ENCODE measurements at places on chromosomes 3 and 15. TPM values are rescaled to one million over a fixed set of nuclear protein-coding genes. Genes with fewer than 3 reads are reported as not detected.

- no peak for DNase-seq
Measured at GRCh38 chr3:156218353-156218744, 98.0 kb downstream of the KCNAB1 start.

DNA sequence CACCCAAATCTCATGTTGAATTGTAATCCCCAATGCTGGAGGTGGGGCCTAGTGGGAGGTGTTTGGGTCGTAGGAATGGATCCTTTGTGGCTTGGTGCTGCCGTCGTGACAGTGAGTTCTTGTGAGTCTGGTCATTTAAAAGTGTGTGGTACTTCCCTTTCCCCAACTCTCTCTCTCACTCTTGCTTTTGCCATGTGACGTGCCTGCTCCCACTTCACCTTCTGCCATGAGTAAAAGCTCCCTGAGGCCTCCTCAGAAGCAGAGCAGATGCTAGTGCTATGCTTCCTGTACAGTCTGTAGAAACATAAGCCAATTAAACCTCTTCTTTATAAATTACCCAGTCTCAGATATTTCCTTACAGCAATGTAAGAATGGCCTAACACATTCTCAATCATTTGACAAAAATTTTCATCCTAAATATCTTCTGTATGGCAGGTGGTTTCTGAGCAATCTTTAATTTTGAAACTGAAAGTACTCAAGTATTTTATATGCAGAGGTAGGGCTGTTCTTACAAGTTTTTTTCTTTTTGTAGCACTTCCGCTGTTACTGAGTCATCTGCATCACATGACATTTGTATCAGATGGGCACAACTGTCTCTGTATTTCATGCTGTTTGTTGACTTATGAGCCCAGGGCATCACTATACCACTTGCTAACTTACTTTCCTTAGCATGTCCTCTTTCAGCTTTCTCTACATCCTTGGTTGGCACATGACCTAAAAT, 8.8 kb downstream of the RPL39L start:
- no peak for DNase-seq

DNA sequence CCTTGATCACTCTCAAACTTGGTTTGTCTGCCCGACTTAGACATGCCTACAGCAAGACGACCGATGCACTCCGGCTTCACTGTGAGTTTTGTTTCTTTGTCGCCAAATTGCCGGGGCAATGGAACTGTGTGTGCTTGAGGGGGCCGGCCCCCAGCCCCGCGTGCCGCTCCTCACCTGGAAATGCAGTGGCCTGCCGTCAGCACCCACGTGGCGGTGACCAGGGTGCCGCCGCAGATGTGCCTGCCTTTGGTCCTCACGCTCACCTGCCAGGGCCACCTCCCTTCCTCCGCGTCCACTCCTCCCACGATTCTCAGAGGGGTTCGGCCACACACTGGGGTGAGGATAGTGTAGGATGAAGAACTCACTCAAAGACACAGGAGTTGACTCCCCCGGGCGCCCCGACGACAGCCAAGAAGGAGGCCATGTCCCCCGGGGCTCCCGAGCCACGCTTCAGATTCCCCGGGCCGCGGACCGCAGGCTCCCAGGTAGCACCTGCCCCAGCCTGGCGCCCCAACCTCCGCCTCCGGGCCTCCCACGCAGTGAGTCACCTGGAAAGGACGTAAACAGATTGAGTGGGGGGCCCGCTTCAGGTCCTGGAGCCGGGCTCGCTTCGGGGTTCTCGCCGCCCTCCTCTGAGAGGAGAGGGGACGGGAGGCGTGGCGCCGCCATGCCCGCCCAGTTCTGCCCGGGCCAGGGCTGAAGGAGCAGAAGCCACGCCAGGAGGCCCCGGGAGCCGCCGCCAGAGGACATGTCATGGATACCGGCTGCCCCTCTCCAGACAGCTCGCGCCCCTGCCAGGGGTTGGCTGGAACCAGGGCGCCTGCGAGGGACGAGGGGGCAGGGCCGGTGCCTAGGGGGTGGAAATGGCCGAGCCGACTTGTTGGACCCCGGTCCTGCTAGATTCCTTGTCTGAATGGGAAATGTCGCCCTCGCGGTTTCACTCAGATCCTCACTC, 29.6 kb downstream of the MYL3 start:
- DNase-seq = no peak

- no peak for DNase-seq
Measured at GRCh38 chr3:161082063-161082462, 23.1 kb downstream of the B3GALNT1 start.

DNA sequence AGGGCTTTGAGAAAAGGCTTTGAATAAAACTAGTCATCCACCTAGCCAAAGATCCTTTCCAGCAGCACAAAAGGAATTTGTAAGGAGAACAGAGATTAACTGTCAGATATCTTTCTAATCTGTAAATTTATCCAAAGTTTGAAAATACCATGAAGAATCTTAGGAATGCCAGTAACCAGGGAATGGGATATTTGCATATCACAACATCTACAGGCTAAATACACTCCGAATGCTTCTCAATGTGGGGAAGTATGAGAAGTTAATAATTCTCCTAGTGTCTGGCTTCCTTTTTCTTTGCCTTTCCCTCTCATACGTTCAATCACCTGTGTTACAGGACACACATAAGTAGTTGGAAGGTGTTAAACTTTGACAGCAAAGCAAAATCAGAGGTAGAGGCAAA, 7.8 kb downstream of the ANAPC13 start:
- DNase-seq = no peak

DNA sequence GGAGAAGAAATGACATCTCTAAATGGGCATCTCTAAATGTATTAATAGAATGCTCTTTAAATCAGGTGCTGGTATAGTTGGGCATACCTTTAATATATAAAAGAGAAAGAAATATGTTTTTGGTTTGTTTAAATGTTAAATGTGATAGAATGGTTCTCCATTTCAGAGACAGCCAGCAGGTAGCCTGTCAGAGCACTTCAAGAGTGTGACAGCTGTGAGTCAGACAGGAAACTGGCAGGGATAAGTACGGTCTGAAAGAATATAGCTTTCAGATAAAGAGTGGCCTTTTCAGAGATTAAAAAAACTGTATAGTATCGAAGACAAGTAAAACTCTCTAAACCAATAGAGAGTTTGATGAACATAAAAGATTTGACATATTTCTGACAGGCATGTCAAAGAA, 654.1 kb downstream of the IGSF11 start:
- DNase-seq = no peak

DNA sequence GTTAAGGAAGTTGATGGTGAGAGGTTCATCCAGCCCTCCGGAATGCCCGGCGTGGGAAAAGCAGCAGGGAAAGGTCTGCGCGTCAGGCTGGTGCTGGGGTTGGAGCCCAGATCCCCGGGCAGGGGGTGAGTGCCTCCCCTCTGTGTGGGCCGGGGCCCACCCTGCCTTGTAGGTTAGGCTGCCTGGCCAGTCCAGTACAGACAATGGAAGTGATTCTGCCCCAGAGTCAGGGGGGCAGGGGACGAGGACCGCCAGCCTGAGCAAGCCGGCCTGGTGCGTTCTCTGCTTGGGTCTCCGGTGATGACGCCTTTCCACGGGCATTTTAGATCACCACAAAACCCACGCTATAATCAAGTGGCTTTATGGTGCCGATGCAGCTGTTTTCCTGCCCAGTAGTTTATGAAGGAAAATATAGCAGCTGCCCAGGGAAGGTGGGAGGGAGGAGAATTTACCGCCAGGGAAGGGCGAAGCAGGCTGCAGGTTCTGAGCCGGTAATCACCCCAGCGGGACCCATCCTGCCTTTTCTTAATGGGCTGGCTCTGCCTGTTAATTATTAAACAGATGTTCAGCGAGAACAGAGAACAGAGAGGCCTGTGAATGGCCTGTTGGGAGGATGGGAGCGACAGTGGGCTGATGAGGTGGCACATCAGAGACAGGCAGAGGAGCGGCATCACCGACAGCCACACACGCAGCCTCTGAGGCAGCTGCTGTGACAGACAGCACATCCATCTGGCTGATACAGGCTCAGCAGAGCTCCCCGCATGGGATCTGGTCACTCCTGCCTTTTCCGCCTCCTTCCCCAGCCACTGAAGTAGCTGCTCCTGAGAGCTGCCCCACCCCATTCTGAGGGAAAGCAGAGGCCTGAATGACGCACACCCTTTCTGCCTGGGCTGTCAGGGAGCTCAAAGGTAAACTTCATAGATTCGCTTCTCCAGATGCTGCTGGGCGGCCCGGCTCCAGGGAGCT, 35.2 kb downstream of the BDH1 start:
- no peak for DNase-seq

PRR23B gene
- total RNA-seq = not detected

THSD4 gene
- total RNA-seq = 14.4 TPM

PROS1 gene
- 5.4 TPM for total RNA-seq

SPINK8 gene
- not detected for total RNA-seq

MRAS gene
- total RNA-seq = 23.4 TPM

SUCLG2 gene
- 39.6 TPM for total RNA-seq

COL8A1 gene
- 19.1 TPM for total RNA-seq

Data from MG63 (cell line).